ENCODE measurements at places on chromosomes 11 and 22. TPM values are rescaled to one million over a fixed set of nuclear protein-coding genes. Genes with fewer than 3 reads are reported as not detected.

DNA sequence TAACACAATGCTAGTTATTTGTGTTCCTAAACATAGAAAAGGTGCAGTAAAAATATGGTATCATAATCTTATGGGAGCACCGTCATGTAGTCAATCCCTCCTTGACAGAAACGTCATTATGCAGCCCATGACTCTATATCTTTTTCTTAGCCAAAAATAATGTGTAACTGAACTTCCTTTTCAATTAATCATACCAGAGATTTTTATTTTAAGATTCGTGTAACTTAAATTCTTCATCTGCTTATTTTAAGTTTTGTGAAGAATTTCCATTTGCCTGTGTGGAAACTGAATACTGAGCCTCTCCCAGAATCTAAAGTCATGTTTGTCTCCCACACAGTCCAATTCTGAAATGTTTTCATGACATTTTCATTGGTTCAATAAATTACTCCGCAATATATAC lies 699.1 kb downstream of the KCNA4 start:
- DNase-seq = no peak

GRCh38 chr22:30201945-30202344 lies 44.6 kb downstream of the LIF start:
- DNase-seq = no peak

DNA sequence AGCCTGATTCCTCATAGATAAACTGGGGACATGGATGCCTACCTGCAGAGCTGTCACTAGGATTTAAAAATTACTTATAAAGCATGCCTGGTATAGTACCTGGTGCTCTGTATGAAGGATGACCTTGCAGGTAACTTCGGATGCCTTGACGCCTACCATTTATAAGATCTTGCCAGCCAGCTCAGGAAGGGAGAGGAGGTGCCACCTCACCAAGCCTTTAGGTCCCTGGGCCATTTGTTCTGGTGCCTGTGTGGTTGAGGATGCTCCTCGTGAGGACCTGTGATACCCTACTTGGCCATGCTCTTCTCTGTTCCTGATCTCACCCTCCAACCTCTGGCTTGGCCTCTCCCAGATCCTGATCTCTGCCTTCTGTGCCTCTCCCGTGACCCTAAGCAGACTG lies 85.2 kb downstream of the FDX1 start:
- DNase-seq = no peak

USH1C gene
- not detected for total RNA-seq

DNA sequence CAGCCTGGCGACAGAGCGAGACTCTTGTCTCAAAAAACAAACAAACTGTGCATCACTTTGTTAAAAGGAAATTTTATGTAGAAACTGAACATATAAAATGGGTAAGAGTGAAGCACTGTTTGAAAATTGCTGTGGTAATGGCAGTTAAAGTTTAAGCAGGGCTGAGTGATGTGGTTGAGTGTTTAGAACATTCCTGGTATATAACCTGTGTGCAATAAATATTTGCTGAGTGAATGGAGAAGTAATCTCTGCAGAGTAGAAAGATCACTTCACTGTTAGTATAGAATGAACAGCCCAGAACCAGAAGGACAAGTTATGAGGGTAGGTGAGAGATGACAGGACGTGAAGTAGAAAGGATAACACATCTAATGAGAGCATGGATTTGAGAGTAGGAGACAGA lies 27.3 kb downstream of the CECR2 start:
- no peak for DNase-seq

GRCh38 chr11:75398906-75399305 lies 412 bp upstream of the RPS3 start:
- peak; percentile 36 for DNase-seq

GRCh38 chr11:46845440-46845739 lies 690 bp downstream of the CKAP5 start:
- DNase-seq = no peak

- no peak for DNase-seq
Observed at GRCh38 chr11:57776577-57777210, 15.1 kb downstream of the CTNND1 start.

- no peak for DNase-seq
Observed at GRCh38 chr11:99281331-99281730, 260.6 kb downstream of the CNTN5 start.

OR6A2 gene
- total RNA-seq = not detected

Measured in upper lobe of right lung (tissue), 1 donor.